Stromal cell of bone marrow (primary cell): ENCODE measurements at places on chromosomes 16 and 17.

DNA sequence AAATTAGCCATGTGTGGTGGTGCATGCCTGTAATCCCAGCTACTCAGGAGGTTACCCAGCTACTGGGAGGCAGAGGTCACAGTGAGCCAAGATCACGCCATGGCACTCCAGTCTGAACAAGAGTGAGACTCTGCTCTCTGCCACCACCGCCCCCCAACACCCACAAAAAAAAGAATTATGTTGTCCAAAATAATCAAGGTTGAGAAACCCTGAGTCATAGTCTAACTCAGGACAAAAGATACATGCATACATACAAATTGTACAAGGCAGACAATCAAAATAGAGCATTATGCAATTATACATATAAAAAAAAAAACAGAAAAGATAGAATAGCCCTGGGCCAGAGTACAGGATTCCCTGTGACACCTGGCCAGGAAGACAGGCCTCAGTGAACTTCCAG is 6.6 kb upstream of the KPNB1 start:
- DNase-seq, result no peak

DNA sequence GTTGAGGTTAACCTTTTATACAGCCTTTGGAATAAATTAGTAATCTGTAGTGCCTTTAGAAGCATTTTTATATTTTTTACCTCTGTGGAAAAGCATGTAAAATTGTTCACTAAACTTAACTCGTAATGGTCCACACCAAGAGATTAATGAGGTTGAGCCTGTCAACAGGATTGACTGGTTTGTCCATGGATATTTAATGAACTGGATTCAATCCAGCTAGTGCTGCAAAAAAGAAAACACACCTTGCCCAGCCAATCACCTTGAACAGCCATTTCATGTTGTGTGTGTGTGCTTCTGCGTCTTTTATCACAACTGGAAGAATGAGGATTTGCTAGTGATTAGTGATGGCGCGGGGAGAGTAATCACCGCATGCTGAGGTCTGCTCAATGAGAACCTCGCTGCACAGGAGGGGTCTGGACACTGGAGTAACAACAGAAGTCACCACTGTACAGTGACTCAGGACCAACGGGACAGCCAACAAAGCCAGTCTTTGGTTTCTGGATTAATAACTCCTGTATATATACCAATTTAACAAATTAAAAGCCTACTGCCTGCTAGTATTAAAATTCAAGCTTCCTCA is 33.7 kb downstream of the LITAFD start:
- no peak for DNase-seq

DNA sequence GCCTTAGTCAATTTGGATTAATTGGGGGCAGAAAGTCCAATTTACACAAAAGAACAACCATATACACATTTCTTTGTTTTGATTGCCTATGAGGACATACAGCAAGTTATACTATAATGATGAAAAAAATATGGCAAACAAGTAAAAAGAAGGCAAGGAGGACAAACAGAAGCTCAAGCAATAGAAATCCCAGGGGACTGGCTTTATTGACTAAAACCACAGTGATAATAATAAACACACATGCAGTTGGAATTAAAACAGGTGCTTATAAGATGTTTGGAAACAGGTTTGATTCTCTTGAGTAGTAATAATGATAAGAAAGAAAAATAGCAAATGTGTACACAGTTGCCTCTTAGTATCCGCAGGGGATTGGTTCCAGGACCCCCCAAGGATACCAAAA is 176.4 kb downstream of the SHISA9 start:
- no peak for DNase-seq

- DNase-seq, result no peak
Measured at GRCh38 chr17:82031303-82031884, at the start of gene RAC3. Gene RAC3, plus strand, starts transcription at chr17:82031678. Its CDS starts 84 bp downstream, at chr17:82031762.

- no peak for DNase-seq
Measured at GRCh38 chr16:29842732-29843346, 20.2 kb downstream of the CDIPT start.

- no peak for DNase-seq
Measured at GRCh38 chr16:86899151-86899550, 320.8 kb downstream of the FOXL1 start.

GRCh38 chr16:12811441-12812383 is 8.0 kb upstream of the CPPED1 start:
- DNase-seq, result no peak

GRCh38 chr16:85181739-85182129 is 69.5 kb upstream of the CIBAR2 start:
- no peak for DNase-seq

DNA sequence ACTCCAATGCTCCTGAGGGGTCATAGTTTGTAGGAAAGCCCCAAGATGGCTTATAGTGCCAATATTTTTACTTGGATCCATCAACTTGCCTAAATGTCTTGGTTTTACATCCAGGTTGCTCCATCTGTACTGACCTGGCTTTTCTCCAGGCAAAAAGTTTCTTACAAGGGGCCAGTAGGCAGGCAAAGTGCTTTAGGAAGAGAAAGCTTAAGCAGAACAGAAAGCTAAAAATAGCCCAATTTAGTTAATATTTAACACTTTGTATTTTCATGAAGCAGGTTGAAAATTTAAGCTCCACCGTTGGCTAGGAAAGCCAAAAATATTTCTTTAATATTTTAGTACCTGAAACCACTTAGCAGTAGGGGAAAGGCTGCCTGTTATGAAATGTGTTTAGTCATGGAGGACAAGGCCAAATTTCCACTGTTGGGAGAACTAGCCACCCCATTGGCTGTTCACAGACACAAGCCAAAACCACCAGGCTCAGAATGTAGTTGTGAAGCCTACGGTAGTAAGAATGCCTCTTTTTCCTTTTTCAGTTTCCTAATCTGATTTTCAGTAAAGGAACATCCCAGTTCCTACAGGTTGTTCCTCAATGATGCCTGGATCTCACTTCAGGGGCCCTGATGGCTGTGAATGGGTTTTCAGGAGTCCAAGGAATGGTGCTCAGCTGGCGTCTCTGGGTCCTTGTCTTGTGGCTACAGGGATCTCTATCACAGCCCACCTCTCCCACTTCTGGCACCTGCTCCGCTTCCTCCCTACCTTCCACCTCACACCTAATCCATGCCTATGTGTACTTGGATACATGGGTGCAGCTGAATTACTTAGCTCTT is 324.8 kb downstream of the PMP22 start:
- DNase-seq, result peak; percentile 68

DNA sequence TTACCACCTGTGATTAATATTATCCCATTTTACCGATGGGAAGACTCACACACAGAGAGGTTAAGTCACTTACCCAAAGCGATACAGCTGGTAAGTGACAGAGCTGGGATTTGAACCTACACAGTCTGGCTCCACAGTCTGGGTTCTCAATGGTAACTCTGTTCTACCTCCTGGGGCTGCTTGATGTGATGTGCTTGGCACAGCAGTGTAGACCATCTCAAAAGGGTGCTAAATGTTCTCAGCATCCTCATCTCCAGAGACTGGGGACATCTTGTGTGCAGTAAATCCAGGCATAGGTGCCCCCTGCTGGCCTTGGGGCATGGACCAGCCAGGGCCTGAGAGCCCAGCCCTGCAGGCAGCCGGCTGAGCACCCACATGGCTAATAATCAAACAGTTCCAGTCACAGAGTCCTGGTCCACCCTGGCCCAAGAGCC is 15.4 kb upstream of the KATNB1 start:
- no peak for DNase-seq

DNA sequence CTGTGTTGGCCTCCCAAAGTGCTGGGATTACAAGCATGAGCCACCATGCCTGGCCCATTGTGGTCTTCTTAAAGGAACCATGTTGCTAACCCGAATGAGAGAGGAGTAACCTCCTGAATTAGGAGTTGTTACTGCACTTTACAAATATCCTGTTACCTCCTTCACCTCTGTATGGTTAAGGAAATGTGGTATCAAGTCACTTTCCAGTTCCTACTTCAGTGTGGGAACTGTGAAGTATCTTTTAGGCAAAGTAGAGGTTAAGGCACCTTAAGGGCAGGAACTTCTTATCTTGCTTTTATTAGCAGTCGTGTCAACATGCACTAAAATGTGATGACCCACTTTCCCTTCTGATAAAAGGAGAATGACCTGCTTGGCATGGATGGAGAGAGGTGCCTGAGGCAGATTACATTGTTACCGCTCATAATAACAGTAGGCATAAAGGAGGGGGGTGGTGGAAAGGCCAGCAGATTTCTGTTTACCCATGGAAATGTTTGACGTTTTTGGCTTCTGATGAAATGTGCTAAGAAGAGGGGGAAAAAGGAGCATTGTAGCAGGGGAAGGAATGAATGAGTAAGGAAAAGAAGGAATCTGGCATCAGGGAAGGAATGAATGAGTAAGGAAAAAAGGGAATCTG is 28.5 kb downstream of the FTO start:
- DNase-seq, result no peak

- DNase-seq, result peak; percentile 98
Measured at GRCh38 chr16:31094424-31095120, at the start of gene VKORC1. Gene VKORC1, minus strand, starts transcription at chr16:31094797. Its CDS starts 68 bp downstream, at chr16:31094729.

GRCh38 chr17:40536295-40537171 is 28.7 kb downstream of the CCR7 start:
- DNase-seq, result no peak

GRCh38 chr17:225551-225950 is 44.1 kb upstream of the DOC2B start:
- no peak for DNase-seq

DNA sequence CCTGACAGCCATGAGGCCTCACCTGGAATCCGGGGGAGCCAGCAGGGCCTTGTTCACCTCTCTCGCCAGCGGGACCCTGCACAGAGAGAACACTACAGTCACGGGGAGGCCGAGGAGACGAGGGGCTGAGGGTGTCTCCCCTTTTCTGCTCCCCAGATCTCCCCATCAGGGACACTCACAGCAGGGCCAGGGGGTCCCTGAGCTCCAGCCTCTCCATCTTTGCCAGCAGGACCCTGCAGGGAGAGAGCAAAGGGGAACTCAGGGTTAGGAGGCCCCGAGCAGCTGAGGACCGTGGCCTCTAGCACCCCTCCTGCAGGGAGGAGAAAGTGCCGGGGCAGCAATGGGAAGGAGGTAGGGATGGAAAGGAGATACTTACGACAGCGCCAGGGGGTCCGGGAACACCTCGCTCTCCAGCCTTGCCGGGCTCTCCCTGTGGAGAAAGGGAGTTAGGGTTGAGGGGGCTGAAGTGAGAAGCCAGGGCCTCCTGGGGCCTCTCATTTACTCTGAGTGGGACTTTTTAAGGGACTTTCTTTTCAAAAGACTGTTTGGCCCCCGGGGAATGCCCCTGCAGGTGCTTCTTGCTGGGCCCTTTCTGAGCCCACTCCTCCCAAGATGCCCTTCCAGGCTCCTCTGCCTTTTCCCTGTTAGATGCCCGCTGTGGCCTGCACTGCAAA is 8.7 kb downstream of the COL1A1 start:
- no peak for DNase-seq

- DNase-seq, result no peak
Measured at GRCh38 chr16:78246559-78246958, 147.1 kb downstream of the WWOX start.

DNA sequence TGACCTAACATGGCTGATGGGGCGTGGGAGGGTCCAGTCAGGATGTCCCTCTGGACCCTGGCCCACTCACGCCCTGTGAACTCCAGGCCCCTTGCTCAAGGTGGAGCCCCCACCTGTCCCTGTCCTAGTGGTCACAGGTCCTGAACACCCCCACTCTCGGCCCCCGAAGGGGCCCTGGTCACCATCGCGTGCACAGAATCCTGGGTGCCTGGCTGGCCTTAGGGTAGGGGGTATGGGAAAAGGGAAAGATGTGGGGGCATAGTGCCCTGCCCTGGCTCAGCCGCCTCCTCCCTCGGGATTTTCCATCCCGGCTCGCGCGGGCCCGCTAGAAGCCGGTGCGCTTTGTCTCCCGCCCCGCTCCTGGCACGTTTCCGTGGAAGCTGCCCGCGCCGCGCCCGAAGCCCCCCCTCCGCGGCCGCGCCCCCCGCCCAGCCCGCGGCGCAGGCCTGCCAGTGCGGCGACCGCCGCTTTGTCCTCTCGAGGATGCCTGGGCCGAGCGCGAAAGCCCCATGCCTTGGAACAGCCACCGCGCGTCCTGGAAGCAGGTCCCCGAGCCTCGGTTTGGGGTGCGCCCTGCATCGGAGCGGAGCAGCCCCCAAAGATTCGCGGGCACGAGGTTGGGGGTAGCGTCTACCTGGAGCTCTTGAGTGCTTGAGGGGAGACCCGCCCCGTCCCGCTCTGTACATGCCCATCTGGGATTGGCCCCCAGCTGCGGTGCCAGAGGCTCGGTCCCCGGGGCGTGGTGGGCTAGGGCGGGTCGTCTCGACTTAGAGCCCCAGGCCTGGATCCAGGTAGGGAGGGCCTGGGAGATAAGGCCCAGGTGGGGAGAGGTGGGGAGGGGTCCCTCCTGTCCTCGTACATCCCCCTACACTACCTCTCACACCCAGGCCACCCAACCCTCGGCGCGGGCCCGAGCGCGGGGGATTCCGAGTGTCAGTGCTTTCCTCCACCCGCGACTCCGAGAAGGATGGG is 1.3 kb downstream of the SMPD3 start:
- DNase-seq, result no peak

DNA sequence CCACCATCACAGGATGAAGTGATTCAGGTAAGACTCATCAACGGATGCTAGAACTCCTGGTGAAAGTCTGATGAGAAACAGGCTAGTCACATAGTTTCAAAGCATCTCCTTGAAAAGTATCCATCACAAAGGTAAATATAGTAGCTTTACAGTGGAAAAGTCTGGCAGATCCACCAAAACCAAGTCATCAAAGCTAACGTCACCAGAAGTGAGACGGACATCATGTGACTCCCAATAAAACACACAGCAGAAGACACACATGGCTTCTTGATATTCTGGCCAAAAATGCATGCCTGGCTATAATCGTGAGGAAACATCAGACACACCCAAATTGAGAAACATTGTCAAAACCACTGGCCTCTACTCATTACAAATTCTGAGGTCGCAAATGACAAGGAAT is 17.9 kb upstream of the TRPV3 start:
- DNase-seq, result peak; percentile 67

GRCh38 chr16:9048302-9048700 is 43.1 kb upstream of the HAPSTR1 start:
- DNase-seq, result no peak

- DNase-seq, result no peak
Measured at GRCh38 chr17:58480090-58480489, 8.1 kb downstream of the HSF5 start.

- no peak for DNase-seq
Measured at GRCh38 chr16:17294856-17295255, 175.9 kb downstream of the XYLT1 start.

- peak; percentile 16 for DNase-seq
Measured at GRCh38 chr16:71807905-71808592, 585 bp downstream of the AP1G1 start.

GRCh38 chr16:54070789-54071343 is 215.7 kb downstream of the IRX3 start:
- no peak for DNase-seq

DNA sequence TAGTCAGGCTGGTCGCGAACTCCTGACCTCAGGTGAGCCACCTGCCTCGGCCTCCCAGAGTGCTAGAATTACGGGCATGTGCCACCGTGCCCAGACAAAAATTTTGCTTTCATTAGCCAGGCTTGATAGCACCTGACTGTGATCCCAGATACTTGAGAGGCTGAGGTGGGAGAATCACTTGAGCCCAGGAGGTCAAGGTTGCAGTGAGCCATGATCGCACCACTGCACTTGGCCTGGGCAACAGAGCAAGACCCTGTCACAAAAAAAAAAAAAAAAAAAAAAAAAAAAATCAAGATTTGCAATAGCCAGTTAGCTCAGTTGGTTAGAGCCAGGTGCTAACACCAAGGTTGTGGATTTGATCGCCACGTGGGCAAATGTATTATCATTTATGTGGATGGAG is 6.1 kb upstream of the FXR2 start:
- no peak for DNase-seq

GRCh38 chr16:59612094-59612493 is 878.0 kb upstream of the GOT2 start:
- no peak for DNase-seq
